ENCODE measurements at places on chromosomes 3 and 15.

DNA sequence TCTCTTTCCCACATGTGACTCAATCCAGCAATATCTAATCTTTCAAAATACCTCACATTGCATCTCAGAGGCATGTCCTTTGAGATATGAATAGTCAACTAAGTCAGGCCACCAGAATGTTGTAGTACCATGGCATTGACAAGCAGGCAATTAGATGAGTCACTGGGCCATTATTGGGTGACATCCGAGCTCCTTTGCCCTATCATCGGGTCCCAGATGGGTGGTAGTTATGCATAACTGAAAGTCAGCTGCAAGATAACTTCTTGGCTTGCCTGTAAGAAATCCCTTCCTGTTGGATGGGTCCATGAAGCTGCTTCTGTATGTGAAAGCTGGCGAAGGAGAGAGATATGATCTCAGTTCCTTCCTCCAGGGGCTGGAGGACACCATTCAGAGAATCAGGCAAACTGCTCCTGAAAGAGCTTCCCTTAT, 32.8 kb downstream of the ARRDC4 start:
- no peak for DNase-seq

GRCh38 chr3:124322966-124323365, 331.0 kb upstream of the ROPN1 start:
- peak; percentile 46 for DNase-seq

- no peak for DNase-seq
These were observed 674 bp downstream of the SERP1 start for GRCh38 chr3:150545419-150546225.

GRCh38 chr3:10008588-10009344, 17.5 kb upstream of the FANCD2 start:
- DNase-seq, result peak; percentile 68

DNA sequence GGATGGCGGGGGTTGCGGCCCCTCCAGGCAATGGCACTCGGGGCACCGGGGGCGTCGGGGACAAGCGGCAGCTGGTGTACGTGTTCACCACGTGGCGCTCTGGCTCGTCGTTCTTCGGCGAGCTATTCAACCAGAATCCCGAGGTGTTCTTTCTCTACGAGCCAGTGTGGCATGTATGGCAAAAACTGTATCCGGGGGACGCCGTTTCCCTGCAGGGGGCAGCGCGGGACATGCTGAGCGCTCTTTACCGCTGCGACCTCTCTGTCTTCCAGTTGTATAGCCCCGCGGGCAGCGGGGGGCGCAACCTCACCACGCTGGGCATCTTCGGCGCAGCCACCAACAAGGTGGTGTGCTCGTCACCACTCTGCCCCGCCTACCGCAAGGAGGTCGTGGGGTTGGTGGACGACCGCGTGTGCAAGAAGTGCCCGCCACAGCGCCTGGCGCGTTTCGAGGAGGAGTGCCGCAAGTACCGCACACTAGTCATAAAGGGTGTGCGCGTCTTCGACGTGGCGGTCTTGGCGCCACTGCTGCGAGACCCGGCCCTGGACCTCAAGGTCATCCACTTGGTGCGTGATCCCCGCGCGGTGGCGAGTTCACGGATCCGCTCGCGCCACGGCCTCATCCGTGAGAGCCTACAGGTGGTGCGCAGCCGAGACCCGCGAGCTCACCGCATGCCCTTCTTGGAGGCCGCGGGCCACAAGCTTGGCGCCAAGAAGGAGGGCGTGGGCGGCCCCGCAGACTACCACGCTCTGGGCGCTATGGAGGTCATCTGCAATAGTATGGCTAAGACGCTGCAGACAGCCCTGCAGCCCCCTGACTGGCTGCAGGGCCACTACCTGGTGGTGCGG, 1.9 kb downstream of the CHST2 start:
- DNase-seq, result peak; percentile 55

DNA sequence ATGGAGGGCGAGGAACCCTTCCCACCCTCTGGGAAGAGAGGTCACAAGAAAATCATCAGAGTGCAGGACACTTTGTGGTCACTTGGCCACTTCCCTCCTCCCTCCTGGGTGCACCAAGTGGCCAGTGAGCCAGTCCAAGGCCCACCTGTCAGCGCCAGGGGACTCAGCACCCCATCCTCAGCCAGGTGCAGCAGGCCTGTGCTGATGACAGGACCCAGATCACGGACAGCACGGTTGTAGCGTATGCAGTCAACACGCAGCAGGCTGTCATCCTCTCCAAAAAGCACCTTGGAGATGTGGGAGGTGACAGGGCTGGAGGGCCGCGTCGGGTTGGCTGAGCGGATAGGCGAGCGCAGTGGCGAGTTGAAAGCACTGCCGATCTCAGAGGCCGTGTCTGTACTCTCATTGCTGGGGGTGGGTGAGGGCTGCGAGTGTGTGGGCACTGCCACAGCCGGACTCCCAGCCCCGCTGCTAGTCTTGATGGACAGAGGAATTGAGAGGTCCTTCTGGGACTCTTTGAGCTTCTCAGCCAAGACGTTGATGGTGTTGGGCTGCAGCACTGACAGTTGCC, 41.5 kb downstream of the SEMA3G start:
- DNase-seq, result no peak

DNA sequence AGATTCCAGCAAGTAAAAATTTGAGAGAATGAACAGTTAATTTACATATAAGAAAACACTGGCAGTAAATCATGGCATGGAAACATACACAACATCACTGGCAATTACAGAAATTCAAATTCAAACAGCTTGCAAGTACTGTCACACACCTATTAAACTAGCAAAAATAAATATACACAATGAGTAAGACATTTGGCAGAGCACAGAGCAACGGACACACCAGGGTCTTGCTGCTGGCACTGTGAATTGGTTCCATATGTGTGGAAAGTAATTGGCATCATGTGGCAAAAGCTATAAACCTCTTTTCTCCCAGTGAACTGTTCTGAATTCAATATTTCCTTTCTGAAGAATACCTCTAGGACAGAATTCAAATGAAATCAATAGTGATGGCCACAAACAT, 78.3 kb downstream of the LRRK1 start:
- DNase-seq, result peak; percentile 47

- peak; percentile 43 for DNase-seq
These were observed 22.6 kb upstream of the RBP1 start for GRCh38 chr3:139561959-139562676.

GRCh38 chr15:76056931-76057330, 2.9 kb upstream of the TMEM266 start:
- DNase-seq, result no peak

GRCh38 chr3:176561826-176562225, 635.5 kb downstream of the TBL1XR1 start:
- no peak for DNase-seq

DNA sequence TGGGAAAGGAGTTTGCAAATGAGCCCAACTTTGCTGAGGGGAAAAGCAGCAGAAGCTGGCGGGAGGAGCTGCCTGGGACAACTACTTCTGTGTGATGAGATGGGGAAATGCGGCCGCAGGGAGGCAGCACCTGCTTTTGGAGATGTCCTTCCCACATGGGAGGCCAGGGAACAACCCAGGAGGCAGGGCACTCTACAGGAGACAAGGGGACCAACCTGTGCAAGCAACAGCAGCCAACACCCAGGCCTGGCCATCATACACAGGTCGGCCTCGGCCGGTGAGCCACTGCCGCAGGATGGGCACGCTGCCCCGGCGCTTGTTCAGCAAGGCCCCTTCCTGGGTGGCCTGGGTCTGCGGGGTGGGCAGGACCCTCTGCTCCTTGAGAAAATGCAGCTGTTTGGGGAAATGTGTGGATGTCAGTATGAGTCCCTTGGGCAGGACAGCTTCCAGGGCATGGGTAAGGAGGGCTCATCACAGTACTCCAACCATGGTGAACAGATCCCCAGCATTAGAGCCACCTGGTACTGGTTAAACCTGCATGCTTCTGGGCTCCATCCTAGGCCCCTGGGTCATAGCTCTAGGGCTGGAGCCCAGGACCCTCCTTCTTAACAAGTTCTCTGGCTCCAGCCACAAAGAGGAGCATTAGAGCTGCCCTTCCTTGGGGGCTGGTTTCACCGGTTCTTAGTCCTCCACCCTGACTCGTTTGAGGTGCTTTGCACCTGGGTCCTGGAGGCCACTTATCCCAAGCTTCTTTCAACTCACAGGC, 11.6 kb downstream of the EPB42 start:
- DNase-seq, result no peak

DNA sequence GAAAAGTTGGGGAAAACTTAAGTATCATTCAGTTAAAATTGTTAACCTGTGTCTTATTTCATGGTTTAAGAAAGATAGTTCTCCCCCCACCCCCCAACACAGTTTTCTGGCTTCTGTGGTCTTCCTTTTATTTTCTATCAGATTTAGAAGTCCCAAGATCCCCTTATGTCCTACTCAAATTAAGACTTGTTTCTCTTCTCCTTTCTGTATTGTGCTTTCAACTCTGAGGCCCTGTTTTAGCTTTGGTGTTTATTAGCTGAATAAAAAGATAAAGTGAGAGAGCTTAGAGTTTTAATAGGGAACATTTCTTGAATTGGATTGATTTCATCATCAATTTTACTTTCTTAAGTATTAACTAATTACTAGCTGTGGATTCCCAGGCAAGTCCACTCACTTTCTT, 62.6 kb downstream of the AKAP13 start:
- no peak for DNase-seq

GRCh38 chr3:1037631-1038030, 55.2 kb upstream of the CNTN6 start:
- no peak for DNase-seq

DNA sequence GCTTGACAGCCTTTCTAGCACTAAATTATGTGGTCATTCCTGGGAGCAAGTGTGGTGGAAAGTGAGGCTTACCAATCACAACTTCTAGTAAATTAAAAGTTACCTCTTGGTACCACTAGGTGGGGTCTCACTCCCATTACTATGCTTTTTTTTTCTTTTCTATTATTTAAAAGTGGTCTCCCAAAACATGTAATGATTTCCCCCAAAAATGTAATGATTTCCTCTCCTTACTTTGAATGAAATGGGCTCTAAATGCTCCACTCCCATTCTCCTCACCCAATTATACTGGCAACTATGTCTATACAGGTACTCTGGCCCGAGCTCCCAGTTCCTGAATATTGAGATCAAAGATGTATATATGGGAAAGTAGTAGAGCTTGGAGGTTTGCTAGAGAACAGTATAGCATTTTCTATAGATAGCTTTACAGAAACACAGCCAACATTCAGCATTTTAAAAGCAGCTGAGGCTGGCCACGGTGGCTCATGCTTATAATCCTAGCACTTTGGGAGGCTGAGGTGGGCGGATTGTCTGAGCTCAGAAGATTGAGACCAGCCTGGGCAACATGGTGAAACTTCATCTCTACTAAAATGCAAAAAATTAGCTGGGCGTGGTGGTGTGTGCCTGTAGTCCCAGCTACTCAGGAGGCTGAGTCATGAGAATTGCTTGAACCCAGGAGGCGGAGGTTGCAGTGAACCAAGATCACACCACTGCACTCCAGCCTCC, 70.9 kb downstream of the DCUN1D1 start:
- DNase-seq, result no peak

DNA sequence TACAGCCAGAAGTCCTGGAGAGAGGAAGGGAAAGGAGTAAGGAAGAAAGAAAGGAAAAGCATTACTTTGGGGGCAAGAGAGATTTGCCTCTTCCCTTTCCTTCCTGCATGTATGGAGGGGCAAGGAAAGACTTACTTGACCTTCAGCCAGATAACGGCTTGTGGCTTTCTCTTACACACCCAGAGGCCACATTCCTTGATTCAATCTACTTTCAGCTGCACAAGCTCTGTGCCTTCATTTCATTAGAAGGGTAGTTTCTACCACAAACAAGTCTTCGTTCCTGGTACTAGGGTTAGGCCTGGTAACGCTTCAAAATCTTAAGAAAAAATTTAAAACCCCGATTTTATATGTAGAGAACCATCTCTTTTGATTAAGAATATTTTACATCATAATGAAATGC, 835.9 kb downstream of the TUSC7 start:
- no peak for DNase-seq

DNA sequence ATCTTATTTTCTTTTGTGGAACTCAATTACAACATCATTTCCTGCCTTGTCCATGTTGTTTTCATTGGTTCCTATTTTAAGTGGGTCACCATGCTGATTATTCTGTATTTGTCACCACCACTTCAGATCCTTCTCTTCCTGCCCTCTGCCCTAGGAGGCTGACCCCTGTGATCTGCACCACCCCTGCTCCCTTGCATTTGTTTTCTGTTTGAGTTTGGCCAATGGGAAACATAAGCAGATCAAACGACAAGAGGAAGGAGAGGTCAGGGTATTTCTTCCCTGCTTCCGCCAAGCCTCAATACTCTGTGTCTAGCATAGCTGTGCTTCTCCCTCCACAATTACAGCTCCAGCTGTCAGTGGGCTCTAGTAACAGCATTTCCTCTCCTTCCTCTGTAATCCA, 71.6 kb downstream of the IMPG2 start:
- no peak for DNase-seq

GRCh38 chr3:71401695-71402231, 181.8 kb downstream of the FOXP1 start:
- no peak for DNase-seq

- no peak for DNase-seq
These were observed 6.3 kb downstream of the FAM81A start for GRCh38 chr15:59444081-59444835.

GRCh38 chr3:16257309-16257708, 7.4 kb downstream of the DPH3 start:
- DNase-seq, result no peak

DNA sequence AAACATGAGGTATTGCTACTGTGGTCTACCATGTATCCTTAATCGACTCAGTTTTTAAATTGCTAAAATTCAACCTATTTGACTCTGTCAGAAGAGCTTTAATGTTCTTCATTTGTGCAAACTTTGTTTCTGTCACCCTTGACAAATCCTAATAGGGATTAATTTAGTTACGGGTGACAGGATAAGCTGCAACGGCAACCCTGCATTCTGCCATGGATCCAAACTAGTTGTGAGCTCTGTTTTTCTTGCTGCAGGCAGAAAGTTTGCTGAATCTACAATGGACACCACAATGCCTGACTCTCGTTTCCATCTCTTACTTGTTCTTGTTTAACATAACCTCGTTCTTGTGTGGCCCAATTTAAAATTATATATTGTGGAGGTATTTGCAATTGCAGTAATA, 352.3 kb downstream of the ROBO2 start:
- no peak for DNase-seq

- no peak for DNase-seq
These were observed 1063.9 kb downstream of the ROBO1 start for GRCh38 chr3:78703944-78704343.

DNA sequence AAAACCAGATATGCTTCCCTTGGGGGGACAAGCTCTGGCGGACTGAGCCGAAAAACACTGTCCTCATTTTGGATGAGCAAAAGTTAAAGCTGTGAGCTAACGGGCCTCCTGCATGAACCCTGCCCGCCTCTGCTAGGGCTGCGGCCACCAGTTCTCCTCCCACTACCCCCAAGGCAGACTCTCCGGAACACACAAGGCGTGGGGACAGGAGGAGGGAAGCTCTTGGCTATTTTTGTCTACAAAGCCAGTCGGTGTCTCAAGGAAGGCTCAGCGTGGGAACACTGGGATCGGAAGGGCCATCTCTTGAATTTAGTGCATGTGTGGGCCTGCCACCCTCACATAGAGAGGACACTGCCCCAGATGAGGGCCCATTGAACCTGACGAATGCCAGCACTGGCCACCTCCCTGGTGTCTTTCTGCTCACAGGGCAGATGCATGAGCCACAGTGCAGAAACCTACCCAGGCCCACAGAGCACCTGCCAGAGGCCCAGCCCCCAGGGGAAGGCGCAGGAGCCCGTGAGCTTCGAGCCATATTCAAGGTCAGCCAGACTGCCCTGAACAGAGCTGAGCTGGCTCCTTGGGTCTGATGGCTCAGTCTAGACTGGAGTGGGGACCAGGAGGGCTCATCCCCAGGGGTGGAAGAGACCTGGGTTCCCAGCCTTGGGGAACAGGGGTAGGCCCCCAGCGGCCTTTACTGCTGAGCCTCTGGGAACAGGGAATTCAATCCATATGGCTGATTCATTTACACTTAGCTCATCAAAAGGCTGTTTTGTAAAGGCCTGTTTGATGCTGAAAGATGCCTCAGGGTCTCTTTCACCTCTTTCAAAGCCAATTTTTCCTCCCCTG, 38.3 kb downstream of the HCN4 start:
- no peak for DNase-seq

Data from IMR-90 (cell line).